Neuronal stem cell (in vitro differentiated cells): ENCODE measurements at places on chromosomes 6 and 20.

DNA sequence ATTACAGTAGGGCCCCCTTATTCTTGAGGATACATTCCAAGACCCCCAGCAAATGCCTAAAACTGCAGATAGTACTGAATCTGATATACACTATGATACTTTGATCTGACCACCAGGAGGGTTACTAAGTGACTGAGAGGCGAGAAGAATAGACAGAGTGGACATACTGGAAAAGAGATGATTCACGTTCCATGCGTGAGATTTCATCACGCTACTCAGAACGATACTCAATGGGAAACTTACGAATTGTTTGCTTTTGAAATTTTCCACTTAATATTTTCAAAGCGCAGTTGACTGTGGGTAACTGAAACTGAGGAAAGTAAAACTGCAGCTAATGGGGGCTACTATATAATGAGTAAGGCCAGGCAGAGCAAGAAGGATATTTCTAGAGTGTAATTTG lies 60.8 kb downstream of the STX11 start:
- DNase-seq = no peak

DNA sequence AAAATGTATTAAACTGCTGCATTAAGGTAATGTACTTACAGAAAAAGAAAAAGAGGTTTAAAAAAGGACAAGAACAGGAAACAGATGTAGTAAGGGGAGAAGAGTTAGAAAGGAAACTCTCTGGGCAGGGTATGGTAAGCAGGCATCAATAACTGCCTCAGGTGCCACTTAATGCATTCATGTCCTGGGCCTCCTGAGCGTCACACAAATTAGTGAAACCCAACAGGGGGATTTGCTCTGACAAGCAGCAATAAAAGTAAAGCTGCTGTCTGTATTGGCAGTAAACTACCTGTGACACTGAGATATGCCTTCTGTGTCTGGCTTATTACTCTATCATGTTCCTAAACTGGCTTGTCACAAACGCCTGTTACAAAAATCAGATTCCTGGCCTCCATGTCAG lies 1.5 kb upstream of the EFHC1 start:
- no peak for DNase-seq

GRCh38 chr6:56021943-56022342 lies 146.6 kb upstream of the BMP5 start:
- no peak for DNase-seq

- DNase-seq = no peak
Observed at GRCh38 chr6:97822632-97823031, 539.6 kb upstream of the MMS22L start.

- DNase-seq = no peak
Observed at GRCh38 chr6:4420160-4420865, 284.9 kb upstream of the ECI2 start.

- no peak for DNase-seq
Observed at GRCh38 chr20:10332656-10333415, 101.2 kb downstream of the MKKS start.

DNA sequence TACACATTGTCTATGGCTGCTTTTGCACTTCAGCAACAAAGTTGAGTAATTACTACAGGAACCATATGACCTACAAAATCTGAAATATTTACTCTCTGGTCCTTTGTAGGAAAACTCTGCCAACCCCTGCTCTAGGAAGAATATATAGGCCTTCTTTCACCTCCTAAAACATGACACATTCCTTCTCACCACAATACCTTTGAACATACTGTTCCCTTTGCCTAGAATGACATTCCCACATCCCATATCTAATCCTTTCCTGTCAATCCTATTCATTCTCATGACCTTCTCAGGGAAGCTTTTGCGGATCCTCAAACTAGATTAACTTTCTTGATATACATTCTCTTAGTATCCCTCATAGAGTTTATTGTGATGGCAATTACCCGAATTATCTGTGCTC lies 18.0 kb upstream of the NCOA6 start:
- DNase-seq = no peak

DNA sequence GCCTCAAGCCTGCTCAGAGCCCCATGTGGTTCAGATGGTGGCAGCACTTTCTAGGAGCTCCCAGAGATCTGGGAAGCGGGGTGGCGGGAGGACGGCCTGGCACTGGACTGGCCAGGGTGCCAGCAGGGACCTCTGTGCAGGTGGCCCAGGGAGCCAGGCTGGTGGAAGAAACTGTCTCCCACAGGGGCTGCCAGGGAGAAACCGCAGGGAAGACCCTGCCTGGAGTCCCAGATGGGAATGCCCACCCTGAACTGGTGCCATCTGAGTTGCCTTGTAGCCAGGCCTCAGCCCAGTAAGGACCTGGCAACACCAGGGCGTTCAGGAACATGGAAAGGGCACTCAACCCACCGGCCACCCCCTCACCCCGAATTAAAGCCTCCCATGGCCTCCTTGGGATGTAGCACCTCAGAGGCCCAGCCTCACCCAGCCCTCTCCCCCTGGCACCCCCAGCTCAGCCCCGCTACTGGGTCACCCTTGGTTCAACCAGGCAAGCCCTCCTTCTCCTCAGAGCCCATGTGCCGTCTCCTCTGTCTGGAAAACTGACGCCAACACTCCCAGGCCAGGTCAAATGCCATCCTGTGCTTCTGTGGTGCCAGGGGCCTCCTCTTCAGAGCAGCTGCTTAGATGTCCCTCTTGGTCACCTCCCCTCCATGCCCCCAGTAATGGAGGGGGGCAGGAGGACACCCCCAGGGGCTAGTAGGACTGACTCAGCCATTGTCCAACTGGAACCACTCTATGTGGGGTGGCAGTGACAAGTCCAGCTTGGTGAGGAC lies 5.9 kb upstream of the C20orf144 start:
- DNase-seq = no peak

DNA sequence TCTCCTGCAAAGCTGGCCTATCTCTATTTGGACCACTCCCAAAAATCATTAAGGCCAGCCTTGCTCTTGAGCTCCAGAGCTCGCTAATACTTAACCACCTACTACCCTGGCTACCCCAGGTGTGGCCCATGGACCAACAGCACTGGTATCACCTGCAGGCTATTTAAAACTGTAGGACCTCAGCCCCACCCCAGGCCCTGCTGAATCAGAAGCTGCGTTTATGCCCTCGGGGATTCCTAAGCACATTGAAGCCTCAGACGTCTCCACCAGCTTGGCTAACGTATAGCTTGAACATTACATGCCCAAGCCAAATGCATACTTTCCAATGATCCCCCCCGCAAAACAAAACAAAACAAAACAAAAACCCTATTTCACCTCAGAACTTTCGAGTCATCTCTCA lies 19.7 kb upstream of the SPAG4 start:
- DNase-seq = no peak

DNA sequence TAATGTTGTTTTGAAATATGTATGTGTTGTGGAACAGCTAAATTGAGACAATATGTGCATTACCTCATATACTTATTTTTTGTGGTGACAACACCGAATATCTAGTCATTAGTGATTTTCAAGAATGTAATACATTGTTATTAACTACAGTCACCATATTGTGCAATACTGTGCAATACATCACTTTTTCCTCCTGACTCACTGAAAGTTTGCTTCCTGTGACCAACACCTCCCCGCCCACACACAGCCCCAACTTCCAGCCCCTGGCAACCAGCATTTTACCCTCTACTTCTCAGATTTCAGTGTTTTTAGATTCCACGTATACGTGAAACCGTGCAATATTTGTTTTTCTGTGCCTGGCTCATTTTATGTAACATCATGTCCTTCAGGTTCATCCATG lies 627.9 kb downstream of the PRKN start:
- no peak for DNase-seq

DNA sequence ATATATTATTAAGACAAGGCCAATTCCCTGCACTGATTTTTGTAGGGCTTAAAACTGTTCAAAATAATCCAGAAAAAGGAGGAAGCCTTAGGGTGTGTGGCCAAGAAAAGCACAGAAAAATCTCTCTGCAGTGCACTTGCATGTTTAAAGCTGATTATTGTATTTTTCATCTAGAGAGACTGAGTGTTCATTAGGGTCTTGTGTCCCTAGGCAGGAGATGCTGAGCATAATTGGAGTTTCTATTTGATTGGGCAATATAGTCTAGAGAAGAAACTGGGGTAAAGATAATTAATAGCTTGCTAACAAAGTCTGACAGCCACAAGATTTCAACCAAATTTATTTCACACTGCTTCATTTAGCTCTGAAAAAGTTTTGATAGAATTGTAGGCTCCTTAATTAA lies 2.4 kb downstream of the FLRT3 start:
- no peak for DNase-seq

DNA sequence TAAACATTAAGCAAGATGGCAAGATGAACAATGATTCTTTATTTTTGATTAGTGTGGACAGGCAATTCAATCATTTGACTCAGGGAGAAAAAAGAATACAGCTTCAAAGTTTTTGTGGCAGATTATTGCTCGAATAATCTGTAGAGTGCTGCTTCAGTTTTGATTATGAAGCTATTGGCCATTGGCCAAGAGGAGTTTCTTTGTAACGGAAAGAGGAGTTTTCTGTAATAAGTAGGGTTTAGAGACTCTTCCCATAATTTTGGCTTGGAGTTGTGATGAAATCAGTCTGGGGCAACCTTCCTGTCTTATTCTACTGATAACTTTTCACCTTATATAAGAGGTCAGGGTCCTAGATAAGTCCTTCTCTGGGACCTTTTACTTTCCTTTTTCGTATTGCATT lies 256.7 kb upstream of the RAB32 start:
- no peak for DNase-seq

DNA sequence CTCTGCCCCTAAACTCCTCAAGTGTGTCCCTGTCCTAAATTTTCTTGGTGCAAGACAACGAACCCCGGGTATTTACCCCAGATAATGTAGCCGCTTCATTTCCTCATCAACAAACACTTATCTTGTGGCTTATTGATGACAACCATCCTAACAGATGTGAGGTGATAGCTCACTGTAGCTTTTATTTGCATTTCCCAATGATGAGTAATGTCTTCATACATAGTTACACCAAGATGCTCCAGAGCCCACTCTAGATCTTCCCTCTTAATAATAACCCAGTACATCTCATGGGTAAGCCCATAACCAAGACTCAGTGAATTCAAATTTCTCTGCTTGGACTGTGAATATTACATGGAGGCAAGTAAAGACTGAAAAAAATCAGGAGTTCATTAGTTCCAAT lies 48.2 kb upstream of the BEND6 start:
- DNase-seq = no peak

DNA sequence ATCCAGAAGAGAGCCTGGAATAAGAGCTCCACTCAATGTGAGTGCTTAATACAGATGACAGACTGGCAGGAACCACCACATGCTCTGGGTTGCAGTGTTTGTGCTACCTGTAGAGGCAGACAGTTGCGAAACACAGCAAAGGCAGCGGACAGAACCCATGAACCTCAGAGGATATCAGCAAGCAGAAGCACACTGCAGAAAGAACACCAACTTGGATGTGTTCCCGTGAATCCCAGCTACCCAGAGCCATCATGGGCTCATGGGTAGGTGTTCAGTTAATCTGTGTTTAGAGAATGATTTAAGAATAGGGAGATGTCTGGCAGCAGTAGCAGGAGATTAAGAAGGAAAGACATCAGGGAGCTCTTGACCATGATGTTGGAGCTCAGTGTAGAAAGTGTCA lies 133.3 kb upstream of the FOXQ1 start:
- DNase-seq = no peak

- no peak for DNase-seq
Observed at GRCh38 chr6:38302081-38302480, 337.6 kb downstream of the BTBD9 start.

- no peak for DNase-seq
Observed at GRCh38 chr6:91498576-91498975, 911.7 kb upstream of the MAP3K7 start.

GRCh38 chr20:34524426-34524825 lies 8.2 kb downstream of the DYNLRB1 start:
- DNase-seq = no peak

GRCh38 chr6:142934106-142934505 lies 10.9 kb downstream of the HIVEP2 start:
- no peak for DNase-seq

DNA sequence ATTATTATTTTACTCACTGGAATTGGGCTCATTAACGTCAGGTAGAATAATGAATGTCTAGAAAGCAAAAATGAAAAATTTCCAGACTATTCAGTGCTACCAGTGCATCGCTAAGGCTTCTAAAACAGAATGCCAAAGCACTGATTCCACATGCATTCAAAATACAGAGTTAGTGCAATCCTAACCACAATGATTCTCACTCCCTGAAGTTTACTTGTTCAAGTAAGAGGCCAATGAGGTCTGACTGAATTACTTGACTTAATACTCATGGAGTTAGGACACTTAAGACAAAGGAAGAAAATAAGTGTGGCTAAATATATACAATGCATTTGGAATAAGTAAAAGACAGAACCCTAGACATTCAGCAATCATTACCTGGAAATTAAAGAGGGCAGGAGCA lies 220.5 kb downstream of the PKHD1 start:
- no peak for DNase-seq

DNA sequence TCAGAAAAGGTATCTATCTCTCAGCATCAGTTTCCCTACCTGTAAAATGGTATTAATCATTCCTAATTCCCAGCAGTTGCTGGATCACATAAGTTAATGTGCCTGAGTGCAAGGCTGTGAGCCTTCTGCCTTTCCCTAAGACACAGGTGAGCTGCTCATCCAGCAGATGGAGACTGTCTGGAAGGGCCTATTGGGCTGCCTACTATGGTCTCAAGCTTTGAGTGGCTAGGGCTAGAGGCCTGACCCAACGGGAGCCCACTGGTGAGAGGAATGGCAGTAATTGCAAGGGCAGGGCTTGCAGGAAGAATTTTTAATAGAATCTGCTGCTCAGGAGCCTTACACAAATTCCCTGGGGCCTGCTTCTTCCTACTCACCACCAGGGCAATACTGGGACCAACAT lies 4.3 kb downstream of the KHDC1 start:
- DNase-seq = no peak

GRCh38 chr6:127053032-127053874 lies 65.2 kb upstream of the RSPO3 start:
- DNase-seq = no peak

DNA sequence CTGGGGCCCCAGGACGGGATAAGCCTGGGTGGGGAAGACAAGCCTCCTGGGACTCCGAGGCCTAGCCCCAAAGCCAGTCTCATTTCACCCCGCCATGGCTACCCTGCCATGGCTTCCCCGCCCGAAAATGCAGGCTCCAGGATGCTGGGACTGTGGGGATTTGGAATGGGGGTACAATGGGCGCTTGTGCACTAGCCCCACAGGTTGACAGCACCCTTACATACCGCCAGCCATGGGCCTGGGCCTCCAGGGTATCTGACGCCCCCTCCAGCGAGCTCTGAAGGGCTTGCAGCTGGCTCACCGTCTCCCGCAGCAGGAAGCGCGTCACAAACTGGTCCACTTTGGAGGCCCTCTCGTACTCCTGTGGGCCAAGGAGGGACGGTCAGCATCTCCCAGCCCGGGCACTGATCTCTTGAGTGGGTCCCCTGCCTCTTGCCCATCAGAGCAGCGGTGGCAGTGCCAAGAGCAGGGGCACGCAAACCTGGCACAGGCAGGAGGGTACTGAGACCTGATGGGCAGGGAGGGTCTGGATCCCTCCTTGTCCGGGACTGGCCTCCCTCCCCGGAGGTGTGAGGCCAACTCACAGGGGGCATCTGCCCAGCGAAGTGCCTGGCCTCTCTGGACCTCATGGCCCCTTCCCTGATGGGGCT lies 2.0 kb upstream of the C20orf144 start:
- no peak for DNase-seq

- no peak for DNase-seq
Observed at GRCh38 chr6:168376120-168376519, 56.5 kb upstream of the DACT2 start.

GRCh38 chr6:114735025-114735735 lies 392.4 kb upstream of the HS3ST5 start:
- DNase-seq = no peak

- DNase-seq = no peak
Observed at GRCh38 chr20:56380375-56380774, 11.6 kb downstream of the AURKA start.
